A673 (cell line): ENCODE measurements at places on chromosomes 13 and 19. TPM values are rescaled to one million over a fixed set of nuclear protein-coding genes. Genes with fewer than 3 reads are reported as not detected.
A peak's percentile ranks its signal among the peaks of the same experiment; 100 is the strongest.

DNA sequence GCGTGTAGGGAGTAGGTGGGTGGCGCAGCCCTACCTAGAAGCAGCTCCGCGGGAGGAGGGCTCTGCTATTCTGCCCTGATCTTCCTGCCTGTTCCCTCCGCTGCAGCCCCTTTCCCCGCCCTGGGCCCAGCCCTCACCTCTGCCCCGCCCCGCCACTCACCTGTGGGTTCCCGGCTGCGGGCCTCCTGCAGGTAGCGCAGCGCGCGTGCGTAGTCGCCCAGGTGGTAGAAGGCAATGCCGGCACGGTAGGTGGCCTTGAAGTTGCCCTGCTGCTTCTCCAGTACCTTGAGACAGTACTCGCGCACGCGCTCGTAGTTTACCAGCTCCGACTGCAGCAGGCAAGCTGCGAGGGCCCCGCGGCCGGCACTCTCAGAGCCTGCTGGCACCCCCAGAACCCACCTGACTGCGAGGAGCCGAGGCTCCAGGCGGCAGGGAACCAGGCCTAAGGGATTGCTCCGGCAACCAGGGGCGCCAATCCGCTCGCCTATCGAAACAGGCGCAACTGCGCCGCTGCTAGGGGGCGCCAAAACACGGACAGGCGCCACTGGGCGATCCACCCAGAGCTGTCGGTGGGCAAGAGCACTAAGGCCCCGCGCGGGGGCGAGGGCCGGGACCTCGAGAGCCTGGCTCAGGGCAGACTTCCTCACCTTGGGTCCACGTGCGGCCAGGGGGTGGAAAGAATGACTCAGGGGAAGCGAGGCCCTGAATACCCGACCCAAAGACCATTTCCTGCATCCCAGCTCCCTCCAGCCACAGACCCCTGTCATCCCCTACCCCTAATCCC is 965 bp downstream of the TTC9B start:
- no peak overlapping the region for H3K27ac ChIP-seq
- H3K4me1 ChIP-seq: no peaks in the 10 kb centered on the region
- DNase-seq: peak; percentile 41
- no peak overlapping the region for H3K4me3 ChIP-seq
- peaks cover 31% of the 10 kb centered on the region for H3K27me3 ChIP-seq
- no peaks in the 10 kb centered on the region for H3K36me3 ChIP-seq

DNA sequence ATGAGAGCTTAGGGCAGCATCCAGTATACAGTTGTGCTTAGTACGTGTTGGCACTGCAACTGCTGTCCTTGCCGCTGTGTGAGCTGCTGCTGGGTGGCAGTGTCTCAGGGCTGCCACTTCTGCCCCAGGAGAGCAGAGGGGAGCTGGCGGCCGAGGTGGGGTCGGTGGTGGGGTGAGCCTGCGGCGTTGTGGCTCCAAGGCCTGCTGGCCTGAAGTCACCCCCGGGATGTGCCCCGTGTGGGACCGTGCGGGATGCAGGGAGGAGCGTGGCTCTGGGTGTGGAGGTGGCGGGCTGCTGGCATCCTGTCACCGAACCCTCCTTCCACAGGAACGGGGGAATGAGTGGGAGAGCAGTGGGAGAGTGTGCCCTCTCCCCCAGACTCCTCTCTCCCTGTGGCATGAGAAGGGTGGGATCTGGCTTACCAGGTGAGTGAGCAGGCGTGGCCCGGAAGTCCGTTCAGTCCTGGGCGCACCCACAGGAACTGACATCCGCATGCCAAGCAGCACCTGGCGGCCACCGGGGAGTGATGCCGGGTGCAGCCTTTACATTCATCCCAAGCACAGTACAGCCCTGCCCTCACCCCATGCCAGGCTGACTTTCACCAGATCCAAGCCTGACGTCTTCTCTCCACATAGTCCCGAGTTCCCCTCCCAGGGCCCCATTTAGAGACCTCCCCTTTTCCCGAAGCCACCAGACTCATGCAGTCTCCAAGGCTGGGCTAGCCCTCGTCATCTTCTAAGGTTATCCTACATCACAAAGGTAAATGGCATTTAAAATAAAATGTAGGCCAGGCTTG is 26.6 kb downstream of the MCF2L start:
- H3K27ac ChIP-seq: no peak overlapping the region
- no peaks in the 10 kb centered on the region for H3K4me1 ChIP-seq
- no peaks in the 10 kb centered on the region for H3K36me3 ChIP-seq
- H3K4me3 ChIP-seq: no peak overlapping the region
- DNase-seq: no peak
- no peaks in the 10 kb centered on the region for H3K27me3 ChIP-seq

SIGLEC12 gene
- total RNA-seq: not detected in 2 replicates

DNA sequence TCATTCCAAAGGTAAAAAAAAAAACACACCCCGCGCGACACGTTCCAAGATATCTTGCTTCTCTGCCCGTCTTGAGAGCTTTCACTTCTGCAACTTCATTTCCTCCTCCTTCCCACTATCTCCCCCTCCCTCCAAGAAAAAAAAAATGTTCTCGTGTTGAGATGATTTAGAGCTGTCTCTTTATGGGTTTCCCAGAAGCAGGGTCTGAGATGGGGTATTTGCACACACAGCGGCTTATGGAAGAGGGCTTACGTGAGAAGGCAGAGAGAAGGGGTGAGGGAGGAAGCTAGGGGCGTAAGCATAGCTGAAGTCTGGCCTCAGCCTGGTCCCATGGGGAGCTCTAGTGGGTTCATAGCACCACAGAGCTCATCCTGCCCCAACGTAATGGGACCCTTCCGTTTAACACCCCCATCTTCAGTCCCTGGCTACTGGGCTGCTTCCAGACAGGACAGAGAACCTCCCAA is 31.3 kb upstream of the USE1 start:
- no peaks in the 10 kb centered on the region for H3K4me1 ChIP-seq
- no peaks in the 10 kb centered on the region for H3K27me3 ChIP-seq
- no peak overlapping the region for H3K4me3 ChIP-seq
- DNase-seq: no peak
- peaks cover 4% of the 10 kb centered on the region for H3K36me3 ChIP-seq
- H3K27ac ChIP-seq: no peak overlapping the region

DNA sequence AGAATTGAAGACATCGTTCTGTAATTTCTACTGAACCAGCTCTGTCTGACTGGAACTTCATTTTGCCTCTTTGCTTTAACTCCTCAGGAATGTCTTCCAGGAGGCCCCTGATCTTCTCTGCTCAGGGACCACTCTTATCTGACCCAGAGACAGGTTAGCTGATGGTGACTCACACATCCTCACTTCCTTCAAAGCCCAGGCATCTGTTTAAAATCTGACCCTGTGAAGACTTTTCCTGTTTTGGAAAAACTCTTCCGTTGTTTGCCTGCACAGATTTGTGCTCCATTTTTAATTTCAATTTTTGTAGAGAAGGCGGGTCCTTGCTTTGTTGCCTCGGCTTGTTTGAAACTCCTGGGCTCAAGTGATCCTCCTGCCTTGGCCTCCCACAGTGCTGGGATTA is 1.6 kb downstream of the ARL11 start:
- H3K4me1 ChIP-seq: no peaks in the 10 kb centered on the region
- DNase-seq: no peak
- no peak overlapping the region for H3K27ac ChIP-seq
- H3K36me3 ChIP-seq: no peaks in the 10 kb centered on the region

- no peak overlapping the region for H3K4me3 ChIP-seq
- no peak overlapping the region for H3K27ac ChIP-seq
- DNase-seq: no peak
- H3K27me3 ChIP-seq: no peaks in the 10 kb centered on the region
Observed at GRCh38 chr13:48066310-48066989, 28.5 kb downstream of the MED4 start.

- no peaks in the 10 kb centered on the region for H3K27me3 ChIP-seq
- H3K4me1 ChIP-seq: peaks cover 5% of the 10 kb centered on the region
- no peak overlapping the region for H3K27ac ChIP-seq
Observed at GRCh38 chr13:109394311-109394988, 391.9 kb downstream of the IRS2 start.

DNA sequence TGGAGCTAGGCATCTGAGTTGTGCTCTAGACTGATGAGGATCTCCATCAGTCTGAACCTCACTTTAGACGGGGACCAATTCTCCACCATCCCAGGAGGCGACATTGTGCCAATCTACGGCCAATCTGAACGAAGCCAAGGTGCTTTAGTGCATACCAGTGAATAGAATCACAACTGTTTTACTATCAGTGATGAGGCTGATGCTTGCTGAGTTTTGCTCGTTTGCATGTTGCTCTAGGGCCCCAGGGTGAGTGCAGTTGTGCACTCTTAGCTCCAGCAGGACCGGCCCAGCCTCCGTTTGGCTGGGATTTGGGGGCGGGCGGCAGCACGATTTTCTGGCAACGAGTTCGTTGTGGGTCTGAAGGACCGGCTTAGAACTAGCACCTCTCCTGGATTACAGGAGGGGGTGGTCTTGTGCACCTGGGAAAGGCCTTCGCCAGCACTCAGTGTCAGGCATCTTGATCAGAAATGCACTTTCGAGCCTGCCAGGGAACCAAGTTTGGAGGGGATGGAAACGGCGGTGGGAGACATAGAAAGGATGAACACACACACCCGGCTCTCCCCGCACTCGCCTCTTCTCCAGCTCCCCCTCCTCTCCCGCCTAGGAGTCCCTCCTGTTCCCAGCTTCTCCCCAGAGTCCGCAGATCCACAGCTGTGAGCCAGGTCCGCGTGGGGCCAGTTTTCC is 4.4 kb downstream of the GSX1 start:
- no peak overlapping the region for H3K4me3 ChIP-seq
- H3K27ac ChIP-seq: no peak overlapping the region
- H3K27me3 ChIP-seq: peaks cover 92% of the 10 kb centered on the region
- DNase-seq: no peak

DNA sequence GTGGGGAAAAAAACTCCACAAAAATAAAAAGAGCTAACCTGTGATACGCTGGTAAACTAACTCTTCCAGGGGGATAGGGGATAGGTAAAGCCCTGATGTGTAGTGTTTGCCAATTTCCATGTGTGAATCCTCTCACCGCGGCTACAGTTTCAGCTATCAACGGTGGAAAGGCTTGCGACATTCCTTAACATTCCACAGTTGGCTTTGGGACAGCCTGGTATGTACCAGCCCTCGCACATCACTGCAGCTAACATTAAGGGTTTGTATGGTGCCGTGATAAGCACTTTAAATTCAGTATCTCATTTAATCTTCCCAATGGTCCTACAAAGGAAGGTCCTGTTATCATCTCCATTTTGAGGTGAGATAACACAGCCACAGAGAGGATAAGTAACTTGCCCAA is 112.4 kb downstream of the KATNAL1 start:
- peak overlapping the region; percentile 70 for H3K27ac ChIP-seq
- no peaks in the 10 kb centered on the region for H3K36me3 ChIP-seq
- peaks cover 41% of the 10 kb centered on the region for H3K4me1 ChIP-seq
- H3K27me3 ChIP-seq: no peaks in the 10 kb centered on the region
- no peak for DNase-seq

DNA sequence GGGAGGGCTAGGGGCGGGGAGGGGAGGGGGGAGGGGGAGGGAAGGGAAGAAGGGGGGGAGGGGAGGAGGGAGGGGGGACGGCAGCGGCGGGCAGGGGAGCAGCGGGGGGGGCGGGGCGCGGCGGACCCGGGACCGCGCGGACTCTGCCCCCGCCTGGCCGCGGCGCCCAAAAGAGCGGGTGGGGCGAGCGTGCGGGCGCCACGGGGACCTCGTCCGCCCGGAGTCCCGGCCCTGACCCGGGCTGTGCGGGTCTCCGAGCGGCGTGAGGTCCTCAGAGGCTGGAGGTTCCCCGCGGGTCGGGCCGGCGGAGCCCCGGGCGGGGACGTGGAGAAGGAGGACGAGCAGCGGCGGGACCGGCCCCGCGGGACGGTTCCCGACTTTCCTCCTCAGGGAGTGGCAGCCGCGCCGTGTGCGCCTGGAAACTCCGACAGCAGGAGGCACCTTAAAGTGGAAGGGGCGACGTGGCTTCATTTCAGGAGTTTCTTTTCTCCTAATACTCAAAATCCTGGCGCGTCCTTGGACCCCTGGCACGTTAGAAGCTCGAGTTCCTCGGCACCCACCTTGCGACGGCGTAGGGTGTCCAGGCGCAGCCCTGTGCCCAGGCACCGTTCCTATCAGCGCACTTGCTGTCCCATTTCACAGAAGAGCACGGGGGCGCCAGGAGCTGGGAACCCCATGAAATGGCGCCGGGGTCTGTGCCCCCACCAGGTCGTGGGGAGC is 518 bp upstream of the PLPP2 start:
- DNase-seq: peak; percentile 25
- no peak overlapping the region for H3K27ac ChIP-seq
- H3K4me3 ChIP-seq: no peak overlapping the region
- H3K4me1 ChIP-seq: peaks cover 8% of the 10 kb centered on the region
- H3K36me3 ChIP-seq: no peaks in the 10 kb centered on the region
- H3K27me3 ChIP-seq: peaks cover 32% of the 10 kb centered on the region

DNA sequence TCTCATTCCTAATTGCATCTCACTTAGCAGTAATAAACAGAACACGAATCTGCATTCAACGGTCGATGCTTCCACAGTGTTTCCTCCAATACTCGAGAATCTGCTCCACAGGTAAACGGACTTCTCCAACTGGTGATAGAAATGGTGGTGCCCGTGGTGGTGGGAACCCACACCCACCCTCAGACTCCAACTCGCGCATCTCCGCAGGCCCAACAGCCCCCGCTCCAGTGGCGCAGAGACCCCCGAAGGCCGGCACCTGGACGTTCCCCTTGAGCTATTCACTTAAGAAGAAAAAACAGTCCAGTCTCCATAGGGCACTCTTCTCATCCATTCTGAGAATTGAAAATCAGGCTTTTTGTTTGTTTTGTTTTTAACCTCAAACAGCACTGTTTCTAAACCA is 13.8 kb upstream of the RASA3 start:
- H3K36me3 ChIP-seq: no peaks in the 10 kb centered on the region
- no peak for DNase-seq
- no peaks in the 10 kb centered on the region for H3K27me3 ChIP-seq

DNA sequence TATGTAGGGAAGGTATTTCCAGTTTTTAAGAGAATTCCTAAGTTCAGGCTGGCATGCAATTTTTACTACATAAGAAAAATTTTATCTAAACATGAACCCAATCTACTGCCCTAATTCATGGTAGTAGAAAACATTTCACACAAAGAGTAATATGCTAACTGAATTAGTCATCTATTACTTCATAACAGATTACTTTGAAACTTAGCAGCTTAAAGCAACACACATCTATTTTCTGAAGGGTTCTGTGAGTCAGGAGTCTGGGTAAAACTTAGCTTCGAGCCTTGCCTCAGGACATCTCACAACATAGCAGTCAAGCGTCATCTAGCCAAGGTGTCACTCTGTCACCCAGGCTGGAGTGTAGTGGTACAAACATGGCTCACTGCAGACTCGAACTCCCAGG is 537.5 kb downstream of the DCT start:
- DNase-seq: no peak
- no peaks in the 10 kb centered on the region for H3K4me1 ChIP-seq
- H3K27me3 ChIP-seq: no peaks in the 10 kb centered on the region
- H3K36me3 ChIP-seq: no peaks in the 10 kb centered on the region

GRCh38 chr19:40232479-40232878 is 6.0 kb upstream of the CCNP start:
- H3K4me3 ChIP-seq: no peak overlapping the region
- H3K27me3 ChIP-seq: no peaks in the 10 kb centered on the region
- H3K36me3 ChIP-seq: peaks cover 26% of the 10 kb centered on the region
- H3K27ac ChIP-seq: no peak overlapping the region
- DNase-seq: no peak

IQCN gene
- total RNA-seq: 10.2 and 12.0 TPM in 2 replicates

- DNase-seq: no peak
- no peaks in the 10 kb centered on the region for H3K36me3 ChIP-seq
- H3K4me3 ChIP-seq: no peak overlapping the region
- H3K27me3 ChIP-seq: no peaks in the 10 kb centered on the region
Observed at GRCh38 chr13:44395976-44396694, 22.5 kb downstream of the SERP2 start.

GRCh38 chr19:50050406-50051227 is 24.8 kb downstream of the ZNF473 start:
- peak overlapping the region; percentile 45 for H3K4me3 ChIP-seq
- H3K36me3 ChIP-seq: peaks cover 21% of the 10 kb centered on the region
- peaks cover 8% of the 10 kb centered on the region for H3K4me1 ChIP-seq
- H3K27me3 ChIP-seq: no peaks in the 10 kb centered on the region
